ENCODE measurements at places on chromosomes 12 and 14.

GRCh38 chr12:80222261-80222660 lies 122.9 kb downstream of the OTOGL start:
- no peak for DNase-seq

- DNase-seq = no peak
Measured at GRCh38 chr12:120866108-120866507, 38.0 kb downstream of the SPPL3 start.

DNA sequence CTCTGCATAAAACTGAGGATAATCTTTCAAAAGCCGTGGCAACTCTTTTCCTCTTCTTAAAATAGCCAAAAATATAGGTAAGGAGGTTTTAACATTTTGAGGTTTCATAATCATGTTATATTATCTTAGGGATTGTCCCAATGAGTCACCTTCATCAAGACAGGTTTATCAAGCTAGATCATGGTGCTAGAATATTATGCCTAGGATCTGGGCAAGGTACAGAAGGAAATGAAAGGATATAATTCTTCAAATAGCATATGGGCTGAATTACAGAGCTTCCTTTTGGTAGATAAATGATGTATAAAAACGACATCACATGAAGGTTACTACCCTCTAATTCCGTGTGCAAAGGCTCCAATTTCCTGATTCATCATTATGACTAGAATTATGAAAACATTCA lies 28.6 kb upstream of the TBC1D15 start:
- DNase-seq = no peak

DNA sequence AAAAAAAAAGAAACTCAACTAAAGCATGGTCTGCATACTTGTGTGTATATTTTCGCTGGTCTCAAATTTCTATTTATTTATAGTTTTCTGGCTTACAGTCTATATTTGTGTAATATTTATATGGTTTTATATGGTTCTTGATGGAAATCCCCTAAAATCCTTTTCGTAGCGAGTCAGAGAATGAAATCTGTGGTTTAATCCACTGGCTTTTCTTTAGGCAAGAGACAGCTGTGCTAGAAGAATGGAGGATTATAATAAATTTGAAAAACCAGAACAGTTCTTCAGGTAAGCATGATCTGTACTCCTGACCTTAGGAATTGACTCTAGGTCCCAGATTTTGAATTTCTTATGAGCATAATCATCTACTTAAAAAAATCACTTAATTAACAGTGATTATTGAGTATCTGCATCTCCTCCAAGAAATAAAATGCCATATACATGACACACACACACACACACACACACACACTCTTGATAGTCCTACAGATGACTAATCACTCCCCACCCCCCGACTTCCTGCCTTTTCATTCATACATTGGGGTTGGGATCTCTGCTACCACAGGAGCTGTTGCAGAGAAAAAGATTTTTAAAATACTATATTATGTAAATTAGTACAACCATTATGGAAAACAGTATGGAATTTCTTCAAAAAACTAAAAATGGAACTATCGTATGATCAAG lies 113.4 kb downstream of the CRADD start:
- no peak for DNase-seq

DNA sequence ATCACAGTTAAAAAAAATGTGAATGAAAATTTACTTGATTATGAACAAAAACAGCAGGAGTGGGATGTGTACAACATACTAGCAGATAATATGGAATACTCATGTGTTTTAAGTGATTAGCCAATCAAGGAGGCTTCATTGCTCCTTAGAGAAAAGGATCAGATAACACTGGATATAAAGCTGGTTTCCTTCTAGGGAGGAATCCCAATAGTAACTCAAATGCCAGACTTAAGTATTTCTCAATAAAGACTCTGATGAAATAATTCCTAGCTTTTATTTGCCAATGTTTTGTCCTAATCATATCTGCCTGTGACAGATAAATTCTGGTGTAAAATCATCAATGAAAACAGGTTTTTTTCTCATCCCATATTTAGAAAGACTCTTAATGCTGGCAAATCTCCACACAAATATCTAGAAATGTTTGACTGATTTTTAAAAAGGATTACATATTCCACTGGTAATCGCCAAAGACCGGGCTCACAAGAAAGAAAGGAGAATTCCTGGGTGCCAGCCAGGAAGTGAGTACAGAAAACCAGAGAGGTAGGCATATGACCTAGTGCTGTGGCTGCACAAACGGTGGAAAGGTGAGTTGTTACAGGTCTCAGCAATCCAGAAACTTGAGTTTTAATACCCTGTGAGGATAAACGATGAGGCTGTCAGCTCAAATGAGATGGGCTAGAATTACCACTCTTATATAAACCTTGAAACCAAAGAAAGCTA lies 108.6 kb upstream of the TTC7B start:
- no peak for DNase-seq

GRCh38 chr12:100789146-100789545 lies 5.4 kb upstream of the ANO4 start:
- DNase-seq = no peak

- no peak for DNase-seq
Measured at GRCh38 chr14:72619111-72619571, 274.8 kb downstream of the DPF3 start.

DNA sequence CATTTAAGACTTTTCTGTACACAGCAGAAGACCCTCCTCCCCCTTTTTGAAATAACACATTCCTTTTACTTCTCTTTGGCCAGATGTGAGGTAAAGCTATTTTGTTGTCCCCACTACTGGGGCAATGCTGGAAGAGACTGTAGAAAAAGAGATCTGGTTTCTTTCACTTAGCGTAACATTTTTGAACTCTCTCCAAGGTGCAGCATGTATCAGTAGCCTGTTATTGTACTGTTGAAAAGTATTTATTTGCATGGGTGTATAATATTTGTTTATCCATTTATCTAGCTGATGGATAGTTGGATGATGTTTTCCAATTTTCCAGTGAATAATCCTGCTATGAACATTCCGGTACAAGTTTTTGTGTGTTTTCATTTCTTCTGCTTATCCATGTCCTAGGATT lies 335.2 kb downstream of the SOX5 start:
- no peak for DNase-seq

DNA sequence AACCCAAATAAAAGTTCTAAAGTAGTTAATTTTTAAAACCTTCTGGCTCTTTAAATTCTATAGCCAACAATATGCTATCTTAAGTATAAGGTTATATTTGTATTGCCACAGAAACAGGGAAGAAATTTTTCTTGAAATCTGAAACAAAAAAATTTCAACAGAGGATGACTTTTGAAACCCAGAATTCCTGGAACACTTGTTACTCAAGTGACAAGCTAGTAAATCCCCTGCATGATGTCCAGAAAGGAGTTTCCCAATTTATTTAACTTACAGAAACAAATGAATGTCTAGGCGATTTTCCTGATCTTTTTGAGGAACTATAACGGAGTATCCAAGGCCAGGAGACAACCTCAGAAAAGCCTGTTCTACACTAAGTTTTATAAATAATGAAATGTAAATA lies 69.6 kb downstream of the SLC41A2 start:
- no peak for DNase-seq

- DNase-seq = no peak
Measured at GRCh38 chr12:93059288-93059687, 130.2 kb upstream of the EEA1 start.

- no peak for DNase-seq
Measured at GRCh38 chr14:44300916-44301315, 206.2 kb downstream of the FSCB start.

- DNase-seq = no peak
Measured at GRCh38 chr14:102696856-102697495, 80.3 kb upstream of the TRAF3 start.

DNA sequence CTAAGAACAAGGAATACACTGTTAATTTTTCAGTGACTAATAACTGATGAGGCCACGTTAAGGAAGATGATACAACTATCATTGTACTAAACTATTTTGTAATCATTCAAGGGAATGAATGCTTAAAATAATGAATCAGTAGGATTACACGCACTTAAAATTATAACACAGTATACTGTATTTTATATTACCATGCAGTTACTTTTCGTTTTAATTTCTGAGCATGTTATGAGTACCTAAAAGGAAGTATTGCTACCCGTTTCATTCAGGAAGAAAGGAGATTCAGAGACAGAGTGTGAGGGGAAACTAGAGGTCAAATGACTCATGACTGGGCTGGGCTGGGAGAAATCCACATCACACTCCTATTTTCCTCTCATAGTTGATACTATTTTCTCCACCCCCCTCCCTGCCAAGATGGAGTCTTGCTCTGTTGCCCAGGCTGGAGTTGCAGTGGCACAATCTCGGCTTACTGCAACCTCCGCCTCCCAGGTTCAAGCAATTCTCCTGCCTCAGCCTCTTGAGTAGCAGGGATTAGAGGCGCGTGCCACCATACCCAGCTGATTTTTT lies 202.0 kb downstream of the PPM1H start:
- DNase-seq = no peak

DNA sequence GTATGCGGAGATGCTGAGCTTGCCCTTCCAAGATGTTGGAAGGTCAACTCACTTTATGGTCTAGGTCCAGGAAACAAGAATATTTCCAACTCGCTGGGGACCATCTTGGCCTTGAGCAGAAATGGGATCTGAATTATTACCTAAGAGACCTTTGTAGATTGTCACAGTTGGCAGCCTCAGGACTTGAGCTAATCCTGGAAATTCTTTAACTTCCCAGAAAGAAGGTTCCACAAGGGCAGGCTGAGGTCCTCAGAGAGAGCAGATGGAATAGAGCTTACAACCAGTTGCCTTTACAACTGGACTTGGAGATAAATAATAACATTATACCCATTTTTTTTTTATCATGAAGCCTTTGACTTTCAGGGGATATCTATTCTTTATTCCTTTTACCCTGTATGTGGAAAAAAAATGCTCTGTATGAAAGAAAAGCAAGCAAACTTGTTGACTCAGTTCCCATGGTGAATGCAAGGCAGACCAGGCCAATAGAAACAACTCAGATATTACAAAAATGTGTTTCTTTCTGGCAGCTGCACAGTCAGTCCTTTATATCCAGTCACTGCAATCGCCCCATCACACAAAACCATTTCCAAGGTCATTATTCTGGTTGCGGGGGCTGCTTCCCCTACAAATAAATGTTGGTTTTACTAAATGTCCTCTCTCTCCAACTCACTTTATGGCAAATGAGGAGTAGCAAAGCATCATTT lies 401.4 kb downstream of the ZFP36L1 start:
- DNase-seq = no peak

GRCh38 chr14:101025696-101026095 lies 122.2 kb upstream of the RTL1 start:
- peak; percentile 28 for DNase-seq

DNA sequence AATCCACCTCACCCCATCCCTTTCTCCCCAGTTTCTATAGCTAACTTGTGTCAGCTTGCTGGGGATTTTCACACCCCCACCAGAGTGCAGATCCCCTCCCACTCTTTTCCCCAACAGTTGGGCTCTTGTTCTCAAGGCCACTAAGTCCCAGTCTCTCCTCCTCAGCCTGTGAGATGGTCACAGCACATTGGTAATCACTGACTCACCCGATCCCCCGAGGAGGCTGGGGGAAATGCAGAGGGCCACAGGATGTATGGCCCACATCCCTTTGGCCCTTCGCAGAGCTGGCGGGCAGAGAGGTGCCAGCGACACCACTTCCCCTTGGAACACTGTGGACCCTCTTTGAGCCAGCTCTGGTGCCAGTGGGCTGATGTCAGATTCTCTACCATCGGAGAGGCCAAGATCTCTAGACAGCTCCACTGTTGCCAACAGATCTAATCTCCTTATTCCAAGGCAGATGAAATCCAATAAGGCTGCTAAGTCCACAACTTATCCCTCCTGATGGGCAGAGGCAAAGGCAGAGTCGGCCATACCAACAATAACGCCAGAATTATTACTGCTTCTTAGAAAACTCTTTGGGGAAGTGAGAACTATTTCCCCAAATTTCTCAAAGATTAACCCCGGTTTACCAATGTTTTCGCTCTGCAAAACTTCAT lies 1.6 kb downstream of the FMNL3 start:
- peak; percentile 68 for DNase-seq

- no peak for DNase-seq
Measured at GRCh38 chr12:105640761-105641160, 310.3 kb downstream of the C12orf75 start.

DNA sequence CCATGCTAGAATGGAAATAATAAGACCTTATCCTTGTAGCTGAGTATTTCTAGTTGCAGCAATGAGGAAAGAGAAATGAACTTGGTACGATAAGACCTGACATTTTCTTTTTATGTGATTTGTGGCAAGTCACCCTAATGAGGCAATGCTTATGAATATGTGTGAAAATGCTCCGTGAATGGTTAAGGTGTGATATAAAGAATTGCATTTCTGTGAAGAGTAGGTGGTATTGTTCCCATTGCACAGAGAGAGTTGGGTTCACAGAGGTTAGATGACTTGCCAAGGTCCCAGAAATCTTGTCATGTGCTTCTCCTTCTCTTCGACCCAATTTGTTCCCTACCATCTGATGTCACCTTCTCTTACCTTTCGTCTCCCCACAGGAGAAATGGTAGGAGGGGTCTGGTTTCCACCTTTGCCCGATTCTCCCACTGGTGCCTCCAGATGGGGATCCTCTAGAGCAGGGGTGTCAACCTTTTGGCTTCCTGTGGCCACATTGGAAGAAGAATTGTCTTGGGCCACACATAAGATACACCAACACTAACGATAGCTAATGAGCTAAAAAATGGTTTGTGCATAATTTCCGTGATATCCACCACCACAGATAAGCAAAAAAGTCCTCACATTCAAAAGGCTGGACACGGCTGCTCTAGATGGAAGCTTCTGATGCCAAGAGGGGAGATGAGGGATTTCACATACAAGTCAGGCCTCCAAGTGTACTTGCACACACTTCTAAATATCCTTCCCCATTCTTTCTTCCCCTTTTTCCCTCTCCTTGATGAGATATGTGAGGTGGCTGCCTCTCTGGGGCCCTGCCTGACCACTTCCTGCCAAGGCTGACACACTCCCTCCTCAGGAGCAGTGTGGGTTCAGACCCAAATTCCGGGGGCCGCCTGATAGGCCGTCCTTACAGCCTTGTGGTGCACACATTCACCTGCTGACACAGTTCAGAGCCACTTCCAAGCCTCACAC lies 96.1 kb downstream of the PLXNC1 start:
- DNase-seq = peak; percentile 67

DNA sequence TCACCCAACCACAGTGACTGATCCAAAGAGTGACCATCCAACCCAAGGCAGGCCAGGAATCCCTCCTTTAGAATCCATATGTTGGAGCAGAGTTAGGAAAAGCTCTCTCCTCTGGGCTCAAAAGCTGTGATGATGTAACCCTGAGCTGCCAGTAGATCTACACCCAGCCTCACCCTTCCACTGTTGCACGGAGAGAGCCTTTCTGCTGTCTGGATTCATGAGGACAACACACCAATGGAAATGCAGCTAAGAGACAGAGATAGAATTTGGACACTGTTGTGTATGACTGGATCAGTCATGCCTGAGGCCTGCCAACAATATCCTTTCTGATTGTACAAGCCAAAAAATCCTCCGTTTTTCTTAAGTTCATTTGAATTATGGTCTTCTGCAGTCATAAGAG lies 4.4 kb upstream of the OR6J1 start:
- DNase-seq = no peak

All from upper lobe of right lung (tissue), 1 donor.